Astrocyte (in vitro differentiated cells and primary cell): ENCODE measurements at places on chromosomes 5 and 9. TPM values are rescaled to one million over a fixed set of nuclear protein-coding genes. Genes with fewer than 3 reads are reported as not detected.
A peak's percentile ranks its signal among the peaks of the same experiment; 100 is the strongest.

DNA sequence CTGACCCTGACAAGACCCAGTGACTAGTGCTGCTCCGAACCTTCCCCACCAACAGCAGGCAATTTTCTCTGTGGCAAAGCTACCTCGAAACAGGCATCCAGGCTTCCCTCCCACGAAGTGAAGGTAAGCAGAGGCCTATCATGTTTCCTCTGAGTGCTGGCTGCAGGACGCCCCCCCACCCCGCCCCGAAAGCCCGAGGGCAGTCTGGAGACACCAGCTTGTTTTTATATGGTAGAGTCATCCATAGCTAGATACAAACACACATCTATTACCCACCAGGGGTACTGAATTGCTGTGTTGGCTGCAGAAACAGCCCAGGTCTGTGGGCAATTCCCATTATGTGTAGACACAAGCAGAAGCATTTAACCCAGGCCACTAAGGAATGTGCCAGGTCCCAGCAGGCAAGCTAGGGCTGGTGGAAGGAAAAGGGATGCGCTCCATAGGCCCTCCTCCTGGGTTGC is 40.4 kb downstream of the LIX1 start:
- DNase-seq, result no peak

- DNase-seq, result peak; percentile 72
Observed at GRCh38 chr5:87411973-87412629, 629 bp downstream of the CCNH start.

DNA sequence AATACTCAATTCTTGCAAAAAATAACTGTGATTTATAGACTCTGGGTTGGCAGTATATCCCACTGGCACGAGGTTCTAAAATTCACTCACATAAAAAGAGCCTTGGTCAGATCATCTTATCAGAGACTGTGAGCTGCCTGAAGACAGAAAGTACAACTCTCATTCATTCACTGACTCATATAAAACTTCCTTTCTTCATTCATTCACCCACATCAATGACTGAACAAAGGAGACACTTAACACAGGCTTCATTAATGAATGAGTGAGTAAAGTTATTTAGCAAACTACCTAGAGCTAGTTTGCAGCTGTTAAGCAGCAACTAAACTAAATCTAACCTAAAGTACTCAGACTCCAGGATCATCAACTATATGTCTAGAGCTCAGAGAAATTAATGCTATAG is 214.7 kb downstream of the DENND1A start:
- DNase-seq, result no peak

GRCh38 chr5:35938568-35939227 is at the start of gene CAPSL:
TSS of gene CAPSL (minus strand) at chr5:35938622. CDS start at chr5:35921120, 17,502 bp downstream.
- DNase-seq, result peak; percentile 68

GRCh38 chr5:109199289-109199688 is 210.5 kb downstream of the PJA2 start:
- no peak for DNase-seq

- no peak for DNase-seq
Observed at GRCh38 chr9:133716564-133717112, 21.5 kb downstream of the SARDH start.

DNA sequence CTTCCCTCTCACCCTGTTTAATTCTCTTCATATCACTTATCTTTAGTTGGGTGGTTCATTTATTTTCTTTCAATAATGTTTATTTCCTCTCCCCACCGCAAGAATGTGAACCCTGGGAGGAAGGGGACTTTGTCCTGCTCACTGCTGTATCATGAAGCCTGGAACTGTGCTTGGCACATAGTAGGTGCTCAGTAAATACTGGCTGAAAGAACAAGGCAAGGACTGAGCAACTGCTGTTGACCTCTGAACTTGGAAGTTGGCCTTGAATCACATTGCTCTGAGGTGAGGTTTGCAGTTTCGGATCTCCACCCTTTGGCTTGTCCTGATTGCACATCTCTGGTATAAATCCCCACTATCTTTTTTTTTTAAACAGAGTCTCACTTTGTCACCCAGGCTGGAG is 22.0 kb upstream of the PTGS1 start:
- no peak for DNase-seq

- DNase-seq, result peak; percentile 4
Observed at GRCh38 chr5:138149530-138149929, 10.3 kb upstream of the NME5 start.

DNA sequence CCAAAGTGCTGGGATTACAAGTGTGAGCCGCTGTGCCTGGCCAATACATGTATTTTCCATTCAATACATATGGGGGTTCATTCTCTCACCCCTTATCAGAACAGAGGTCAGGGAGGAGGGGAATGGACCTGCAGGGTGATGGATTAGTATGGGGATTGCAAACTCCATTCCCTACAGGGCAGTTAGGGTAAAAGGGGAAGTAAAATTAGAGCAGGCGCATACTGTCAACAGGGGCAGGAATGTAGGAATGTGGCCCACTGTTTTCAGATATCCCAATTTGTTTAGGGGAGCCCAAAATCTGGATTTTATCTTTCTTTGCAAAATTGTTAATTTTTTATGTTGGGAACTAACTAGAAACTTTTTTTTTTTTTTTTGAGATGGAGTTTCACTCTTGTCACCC is 46.4 kb upstream of the SLC44A1 start:
- no peak for DNase-seq

- DNase-seq, result no peak
Observed at GRCh38 chr9:71781391-71781790, 13.1 kb upstream of the CEMIP2 start.

DNA sequence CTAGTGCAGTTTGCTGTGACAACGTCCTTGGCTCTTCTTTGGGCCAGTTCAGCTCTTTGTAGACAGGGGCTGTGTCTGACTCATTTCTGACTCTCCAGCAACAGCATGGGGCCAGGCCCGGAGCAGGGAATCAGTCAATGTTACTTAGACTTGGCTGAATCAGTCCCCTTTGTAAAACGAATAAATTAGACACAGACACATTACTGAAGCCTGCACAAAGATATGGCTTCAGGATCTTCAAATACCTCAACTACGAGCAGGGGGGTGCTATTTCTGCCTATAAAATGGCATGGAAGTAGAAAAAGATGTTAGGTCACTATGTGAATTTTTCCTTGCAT is 204.7 kb downstream of the TTLL11 start:
- DNase-seq, result peak; percentile 88

DNA sequence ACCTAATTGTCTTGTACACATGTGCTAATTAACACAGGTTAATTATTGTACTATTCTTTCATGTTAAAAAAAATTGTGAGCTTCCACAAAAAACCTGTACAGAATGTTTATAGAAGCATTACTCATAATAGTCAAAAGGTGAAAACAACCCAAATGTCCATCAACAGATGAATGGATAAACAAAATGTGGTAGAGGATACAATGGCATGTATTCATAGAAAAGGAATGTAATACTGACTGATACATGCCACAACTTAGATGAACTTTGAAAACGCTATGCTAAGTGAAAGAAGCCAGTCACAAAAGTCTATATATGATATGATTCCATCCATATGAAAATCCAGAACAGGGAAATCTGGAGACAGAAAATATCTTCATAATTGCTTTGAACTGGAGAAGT is 25.6 kb downstream of the RRAGA start:
- DNase-seq, result peak; percentile 1

- no peak for DNase-seq
Observed at GRCh38 chr5:141735823-141736222, 53.8 kb upstream of the ARAP3 start.

- peak; percentile 26 for DNase-seq
Observed at GRCh38 chr9:89883401-89884341, 278.9 kb downstream of the GADD45G start.

- peak; percentile 27 for DNase-seq
Observed at GRCh38 chr5:76526950-76527583, 96.1 kb downstream of the F2RL2 start.

DNA sequence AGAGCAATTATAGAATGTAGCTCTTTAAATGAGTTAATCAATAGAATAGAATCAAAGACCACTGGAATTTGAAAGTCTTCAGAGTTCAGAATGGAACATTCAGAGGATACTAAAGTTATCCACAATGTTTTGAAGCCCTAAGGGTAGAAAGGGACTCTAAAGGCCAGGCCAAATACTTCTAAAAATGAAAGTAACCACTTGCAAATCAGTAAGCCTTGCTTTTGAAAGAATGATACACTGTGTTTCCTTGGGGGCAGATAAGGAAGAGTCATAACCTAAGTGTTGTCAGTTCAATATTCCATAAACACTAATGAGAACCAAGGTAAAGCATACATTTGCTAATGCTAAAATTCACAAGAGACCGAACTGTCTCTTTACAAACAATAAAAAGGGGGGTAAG is 813.5 kb downstream of the PTPRD start:
- DNase-seq, result no peak

DNA sequence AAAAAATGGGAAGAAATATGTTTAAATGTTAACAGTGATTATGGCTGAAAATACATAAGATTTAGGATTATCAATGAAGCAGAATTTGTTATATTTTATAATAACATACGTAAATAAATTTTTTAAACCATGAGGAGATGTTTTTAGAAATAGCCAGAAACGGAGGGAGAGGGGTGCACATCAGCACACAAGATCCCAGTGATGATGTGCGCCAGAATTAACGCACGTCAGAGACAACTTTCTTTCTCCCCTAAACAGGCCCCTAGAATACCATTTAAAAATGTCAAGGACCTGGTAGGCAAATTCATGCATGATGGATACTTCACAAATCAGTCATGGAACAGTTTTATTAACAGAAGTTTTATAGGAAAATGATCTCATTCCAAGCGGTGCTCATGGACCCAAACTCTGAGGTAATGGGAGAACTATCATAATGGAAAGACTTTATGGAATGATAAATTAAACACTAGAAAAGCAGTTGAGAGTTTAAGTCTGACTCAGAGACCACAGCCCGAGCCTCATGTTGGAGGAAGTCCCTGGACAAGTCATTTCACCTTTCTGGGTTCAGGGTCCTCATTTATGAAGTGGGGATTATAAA is 258.9 kb upstream of the GAS1 start:
- DNase-seq, result peak; percentile 85

DNA sequence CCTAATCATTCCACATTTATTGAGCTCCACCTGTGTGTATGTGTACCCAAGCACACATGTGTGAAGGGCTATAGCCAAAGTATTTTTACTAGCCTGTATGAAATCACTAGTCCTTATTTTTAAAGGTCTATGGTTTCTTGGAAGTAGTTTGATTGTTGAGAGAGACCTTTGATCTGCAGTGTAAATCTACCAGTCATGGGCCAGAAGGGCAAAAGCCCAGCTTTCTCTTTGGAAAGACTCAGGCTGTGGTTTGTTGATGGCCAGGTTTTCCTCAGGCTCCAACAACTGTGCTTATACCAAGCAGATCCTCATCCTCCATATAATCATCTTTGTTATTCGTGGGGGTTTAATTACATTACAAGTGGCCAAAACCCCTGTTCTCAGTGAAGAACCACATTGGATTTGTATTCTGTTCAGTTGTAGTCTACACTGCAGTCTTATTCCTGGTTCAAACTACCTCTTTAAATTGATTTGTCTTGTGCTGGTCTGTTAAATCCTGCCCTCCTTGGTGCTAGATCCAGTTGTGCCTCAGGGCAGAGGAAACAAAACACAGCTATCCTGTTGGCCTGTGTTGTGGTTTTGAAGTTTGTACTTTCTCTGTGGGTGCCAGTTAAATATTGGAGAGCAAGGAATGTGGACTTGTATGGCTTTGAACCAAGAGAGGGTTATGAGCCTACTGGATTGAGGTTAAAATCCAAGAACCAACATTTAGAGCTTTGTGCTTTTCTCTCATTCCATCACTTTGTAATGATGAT is 13.3 kb downstream of the CDC26 start:
- no peak for DNase-seq

DNA sequence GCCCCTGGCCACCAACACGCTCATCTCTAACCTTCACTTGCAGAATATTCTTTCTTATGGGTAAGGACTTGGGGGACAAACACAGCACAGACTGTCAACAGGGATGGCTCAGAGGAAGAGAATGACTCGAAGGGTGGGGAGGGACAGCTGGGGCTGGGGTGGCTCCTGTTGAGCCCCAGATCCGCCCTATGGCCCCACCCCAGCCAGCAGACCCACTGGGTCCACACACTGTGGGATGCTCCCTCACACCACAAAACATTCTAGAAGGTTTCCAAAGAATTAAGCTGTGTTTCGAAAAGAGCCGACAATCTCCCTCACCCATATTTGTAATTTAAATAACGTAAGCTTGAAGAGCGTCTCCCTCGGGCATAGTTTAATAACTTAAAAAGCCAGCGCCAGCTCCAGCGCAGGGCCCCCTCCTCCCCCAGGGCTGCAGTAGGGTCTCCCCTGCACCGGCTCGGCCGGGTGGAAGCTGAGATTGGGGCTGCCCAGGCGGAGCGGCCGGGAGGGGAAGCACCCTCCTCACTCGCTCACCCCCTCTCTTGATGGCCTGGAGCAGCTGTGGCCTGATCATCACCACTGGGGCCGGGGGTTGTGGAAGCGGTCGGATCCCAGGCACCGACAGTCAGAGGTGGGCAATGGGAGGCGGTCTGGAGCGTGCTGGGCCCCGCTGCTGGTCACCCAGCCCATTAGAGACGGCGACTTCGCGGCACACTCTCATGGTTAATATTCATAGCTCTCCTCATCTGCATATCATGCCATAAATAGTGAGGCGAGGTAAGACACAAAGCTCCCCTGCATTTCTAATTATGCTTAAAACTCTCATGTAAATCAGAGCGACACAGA is 37.6 kb downstream of the NACC2 start:
- DNase-seq, result no peak

GRCh38 chr9:136486131-136486530 is 3.3 kb upstream of the SEC16A start:
- no peak for DNase-seq

GRCh38 chr5:138528208-138528607 is 14.8 kb downstream of the ETF1 start:
- no peak for DNase-seq

DNA sequence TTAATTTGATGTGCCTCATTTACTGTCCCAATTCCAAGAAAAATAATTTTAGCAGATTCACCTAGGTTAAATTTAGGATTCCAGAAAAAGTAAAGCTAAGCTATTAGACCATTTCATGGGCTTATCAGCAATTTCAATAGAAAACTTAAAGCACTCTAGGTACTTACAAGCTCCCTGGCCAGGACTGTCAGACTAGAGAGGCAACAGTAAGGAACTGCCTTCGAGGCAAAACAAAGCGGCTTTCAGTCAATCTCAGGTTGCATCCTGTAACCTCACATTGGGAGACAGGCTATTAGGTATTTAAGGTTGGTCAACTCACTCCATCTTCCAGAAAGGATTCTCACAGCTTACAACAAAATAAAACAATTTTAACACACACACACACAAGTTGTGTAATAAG is 48.7 kb upstream of the FSD1L start:
- DNase-seq, result no peak

RAB24 gene
- 31.7 and 36.4 TPM in 2 replicates for total RNA-seq

UGT3A1 gene
- total RNA-seq, result 0.14 TPM in 1 of 2 replicates, not detected in the other

SNX18 gene
- total RNA-seq, result 38.8 and 43.5 TPM in 2 replicates

MARCOL gene
- not detected in 2 replicates for total RNA-seq

ARHGEF28 gene
- 8.1 and 8.5 TPM in 2 replicates for total RNA-seq

SH2D3C gene
- 4.6 and 5.8 TPM in 2 replicates for total RNA-seq

TRIM36 gene
- total RNA-seq, result 4.4 and 5.9 TPM in 2 replicates

PPP3R2 gene
- total RNA-seq, result not detected in 2 replicates

LCN10 gene
- total RNA-seq, result not detected in 2 replicates

PCDHGA6 gene
- total RNA-seq, result 0.22 and 0.41 TPM in 2 replicates

ZNF879 gene
- total RNA-seq, result 1.6 and 1.9 TPM in 2 replicates

GABRB2 gene
- total RNA-seq, result 0.14 and 0.20 TPM in 2 replicates

SVEP1 gene
- total RNA-seq, result 1.1 and 1.5 TPM in 2 replicates
